ENCODE measurements at places on chromosomes 6 and 20.

GRCh38 chr6:8875986-8876385 lies 440.6 kb upstream of the SLC35B3 start:
- DNase-seq = no peak

DNA sequence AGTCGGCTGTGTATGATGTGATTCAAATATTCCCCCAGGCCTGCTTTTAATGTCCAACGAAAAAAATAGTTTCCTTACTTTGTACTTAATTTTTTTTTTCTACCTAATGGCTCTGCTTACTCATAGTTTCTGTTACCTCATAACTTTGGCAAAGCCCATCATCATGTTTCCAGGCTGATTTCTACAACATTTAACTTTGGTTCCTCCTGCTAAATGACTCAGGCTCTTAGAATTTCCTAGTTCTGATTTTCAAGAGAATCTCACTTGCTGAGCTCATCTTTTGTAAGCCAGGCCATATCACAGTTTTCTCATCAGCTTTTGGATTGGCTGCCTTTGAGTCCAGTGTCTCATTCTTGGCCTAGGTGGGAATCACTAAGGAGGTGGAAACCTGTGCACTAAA lies 323.1 kb downstream of the HDGFL1 start:
- DNase-seq = no peak

- DNase-seq = no peak
These were observed 37.6 kb downstream of the LAMP5 start for GRCh38 chr20:9551808-9552550.

- DNase-seq = peak; percentile 55
These were observed 50.9 kb upstream of the EZR start for GRCh38 chr6:158869826-158870648.

GRCh38 chr6:34562350-34562749 lies 6.2 kb upstream of the SPDEF start:
- no peak for DNase-seq

- DNase-seq = no peak
These were observed 28.4 kb upstream of the CD93 start for GRCh38 chr20:23114448-23115082.

DNA sequence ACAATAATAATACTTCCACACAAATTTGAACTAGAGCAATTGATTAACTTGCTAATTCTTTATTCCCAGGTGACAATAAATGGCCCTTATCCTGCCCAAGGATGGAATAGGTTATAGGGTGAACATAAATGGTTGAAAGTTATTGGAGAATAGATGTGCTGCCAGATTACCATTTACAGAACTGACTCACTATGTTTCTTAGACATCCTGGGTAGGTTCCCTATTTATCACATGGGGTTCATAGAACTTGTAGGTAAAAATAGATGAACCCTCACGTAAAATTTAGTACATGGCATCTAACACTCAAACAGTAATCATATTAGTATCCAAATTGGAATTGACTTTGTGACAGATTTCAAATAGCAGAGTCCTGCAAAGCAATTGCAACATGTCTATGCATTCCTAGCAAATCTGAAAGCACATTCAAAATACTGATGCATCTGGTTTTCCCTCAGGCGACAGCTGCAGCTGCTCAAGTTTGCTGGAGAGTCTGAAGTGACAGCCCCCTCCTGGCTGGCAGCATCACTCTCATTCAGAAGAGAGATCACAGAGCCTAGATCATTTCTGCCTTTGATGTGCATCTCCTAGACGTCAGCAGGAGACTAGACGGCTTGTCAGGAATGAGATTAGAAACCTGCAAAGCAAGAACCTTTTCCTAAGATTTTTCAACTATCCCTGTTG lies 80.2 kb upstream of the RNF217 start:
- DNase-seq = no peak

- no peak for DNase-seq
These were observed 4.0 kb downstream of the SOD2 start for GRCh38 chr6:159689001-159689400.

DNA sequence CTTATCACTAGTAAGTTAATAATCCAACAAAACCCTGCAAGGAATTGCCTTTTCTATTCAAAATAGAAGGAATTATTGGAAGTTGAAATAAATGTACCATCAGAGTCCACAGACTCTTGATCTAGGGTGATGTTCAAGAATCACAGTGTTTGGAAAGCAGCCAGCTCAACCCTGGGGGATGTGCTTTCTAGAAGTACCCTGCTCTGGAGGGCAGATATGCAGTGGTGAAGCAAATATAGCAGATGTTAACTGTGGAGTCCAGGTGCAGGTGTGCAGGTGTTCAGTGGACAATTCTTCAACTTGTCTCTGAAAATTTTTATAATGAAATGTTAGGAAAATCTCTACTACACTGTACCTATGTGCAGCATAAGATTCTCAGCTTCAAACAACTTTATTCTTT lies 9.1 kb upstream of the INSM1 start:
- no peak for DNase-seq

Measured in stimulated activated CD4-positive, alpha-beta T cell treated with anti-CD3 and anti-CD28 coated beads, Interleukin-2, amount 100 ng/mL, for 4 hours (primary cell).